ENCODE measurements at places on chromosomes 3 and 15.

DNA sequence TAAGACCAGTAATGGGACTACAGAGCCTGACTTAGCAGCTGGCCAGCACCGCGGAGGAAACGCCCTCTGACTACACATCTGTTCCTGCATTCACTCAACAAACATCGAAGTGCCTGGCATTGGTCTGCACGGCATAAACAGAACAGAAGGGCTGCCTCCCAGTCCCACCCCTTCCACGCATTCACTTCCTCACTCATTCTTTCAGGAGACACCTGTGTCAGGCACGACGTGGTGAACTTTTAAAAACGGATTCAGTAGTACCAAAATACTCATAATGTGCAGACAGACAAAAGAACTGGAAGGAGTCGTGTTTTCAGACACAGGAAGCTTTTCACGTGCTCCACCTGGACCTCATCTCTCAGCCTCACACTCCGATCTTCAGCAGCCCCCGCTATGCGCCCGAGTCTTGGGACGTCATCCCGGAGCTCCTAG is 123.3 kb downstream of the XXYLT1 start:
- DNase-seq = no peak

DNA sequence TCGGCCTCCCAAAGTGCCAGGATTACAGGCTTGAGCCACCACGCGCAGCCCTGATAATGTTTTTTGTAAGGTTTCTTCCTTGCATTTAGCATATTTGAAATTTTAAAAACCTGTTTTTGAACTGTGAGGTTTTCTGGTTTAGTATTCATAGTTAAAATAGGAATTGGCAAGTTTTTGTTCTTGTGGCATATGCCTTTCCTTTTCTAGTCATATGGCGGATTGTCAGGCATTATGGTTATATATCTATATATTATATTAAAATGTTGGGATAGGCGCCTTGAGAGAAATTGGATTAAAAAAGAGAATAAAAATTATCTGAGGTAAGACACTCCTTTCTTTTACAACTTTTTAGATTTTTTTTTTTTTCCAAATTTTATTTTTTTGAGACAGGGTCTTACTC is 28.4 kb downstream of the FXR1 start:
- no peak for DNase-seq

DNA sequence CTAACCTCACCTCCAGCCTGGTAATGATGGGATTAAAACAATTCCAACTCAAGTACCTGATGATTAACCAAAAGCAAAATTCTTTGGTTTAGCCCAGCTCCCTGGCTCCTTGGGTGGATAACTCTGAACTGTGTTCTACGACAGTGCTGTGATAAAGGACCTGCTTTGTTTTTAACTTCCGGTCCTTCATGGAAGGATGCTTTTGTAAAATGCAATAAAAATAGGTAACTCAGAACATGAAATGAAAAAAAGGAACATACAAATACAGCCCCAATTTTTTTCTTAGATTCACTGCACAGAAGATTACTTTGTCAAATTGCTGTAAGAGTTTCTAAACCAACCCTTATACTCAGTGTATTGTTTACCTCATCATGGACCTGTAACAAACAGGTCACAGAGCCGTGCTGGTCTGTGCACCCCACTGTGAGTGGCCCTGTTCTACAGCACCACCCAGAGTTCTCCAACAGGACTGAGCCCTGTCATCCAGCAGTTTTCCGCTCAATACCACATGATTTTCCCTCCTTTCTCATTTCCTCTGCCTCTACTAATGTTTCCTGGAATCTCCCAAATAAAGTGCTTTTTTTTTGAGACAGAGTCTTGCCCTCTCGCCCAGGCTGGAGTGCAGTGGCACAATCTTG is 4.9 kb upstream of the PCYT1A start:
- DNase-seq = no peak

- DNase-seq = no peak
These were observed 654.6 kb upstream of the LMCD1 start for GRCh38 chr3:7847021-7847420.

DNA sequence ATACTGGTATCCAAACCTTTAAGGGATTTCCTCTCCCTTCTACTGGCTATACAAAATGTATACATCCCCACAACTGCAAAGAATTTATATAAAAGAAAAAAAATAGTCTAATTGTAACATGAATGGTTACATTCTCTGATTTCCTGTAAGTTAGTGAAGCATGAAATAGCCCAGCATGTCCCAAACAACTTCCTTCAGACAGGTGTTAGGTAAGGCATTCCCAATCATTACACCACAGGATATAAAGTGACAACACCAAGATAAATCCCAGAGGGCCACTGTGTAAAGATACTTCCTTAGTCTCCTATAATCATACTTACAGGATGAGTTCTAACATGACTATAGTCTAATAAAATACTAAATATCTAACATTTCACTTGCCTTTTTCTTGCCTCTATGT is 7.6 kb downstream of the CMTM6 start:
- no peak for DNase-seq

- no peak for DNase-seq
These were observed 135.6 kb downstream of the SOX2 start for GRCh38 chr3:181847276-181847675.

DNA sequence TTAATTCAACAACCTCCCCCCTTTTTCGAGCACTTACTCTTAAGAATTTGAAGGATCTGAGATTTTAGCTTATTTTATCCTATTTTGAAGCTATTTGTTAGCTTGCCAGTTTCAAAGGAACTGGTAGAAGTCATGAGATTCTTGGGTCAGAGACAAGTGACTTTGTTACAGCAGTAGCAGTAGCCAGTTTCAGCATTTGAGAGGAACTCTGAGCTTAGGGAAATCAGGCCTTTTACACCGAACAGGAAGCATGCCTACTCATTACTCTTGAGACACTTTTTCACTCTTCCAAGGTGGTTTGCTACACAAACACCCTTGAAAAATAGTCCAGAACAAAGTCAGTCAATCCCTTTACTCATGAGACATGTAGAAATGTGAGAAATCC is 24.5 kb upstream of the TM4SF1 start:
- no peak for DNase-seq

- DNase-seq = no peak
These were observed 46.4 kb downstream of the EHHADH start for GRCh38 chr3:185207481-185207880.

GRCh38 chr3:160773722-160774121 is 17.7 kb downstream of the PPM1L start:
- DNase-seq = no peak

Measured in stimulated activated CD4-positive, alpha-beta T cell treated with anti-CD3 and anti-CD28 coated beads, Interleukin-1b, Interleukin-23, amount 100 ng/mL, for 4 hours (primary cell).